Stimulated activated CD8-positive, alpha-beta memory T cell treated with anti-CD3 and anti-CD28 coated beads, Interleukin-15, amount 100 ng/mL, for 4 hours (primary cell): ENCODE measurements at places on chromosomes 5 and 9.

DNA sequence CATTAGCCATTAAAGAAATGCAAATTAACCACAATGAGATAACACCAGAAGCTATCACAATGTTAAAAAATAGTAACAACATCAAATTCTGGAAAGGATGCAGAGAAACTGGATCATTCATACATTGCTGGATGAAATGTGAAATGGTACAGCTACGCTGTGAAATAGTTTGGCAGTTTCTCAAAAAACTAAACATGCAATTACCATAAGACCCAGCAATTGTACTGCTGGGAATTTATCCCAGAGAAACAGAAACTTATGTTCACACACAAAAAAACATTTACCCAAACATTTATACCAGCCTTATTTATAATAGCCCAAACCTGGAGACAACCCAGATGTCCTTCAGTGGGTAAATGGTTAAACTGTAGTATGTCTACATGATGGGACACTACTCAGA is 592.9 kb downstream of the ZNF608 start:
- no peak for DNase-seq

DNA sequence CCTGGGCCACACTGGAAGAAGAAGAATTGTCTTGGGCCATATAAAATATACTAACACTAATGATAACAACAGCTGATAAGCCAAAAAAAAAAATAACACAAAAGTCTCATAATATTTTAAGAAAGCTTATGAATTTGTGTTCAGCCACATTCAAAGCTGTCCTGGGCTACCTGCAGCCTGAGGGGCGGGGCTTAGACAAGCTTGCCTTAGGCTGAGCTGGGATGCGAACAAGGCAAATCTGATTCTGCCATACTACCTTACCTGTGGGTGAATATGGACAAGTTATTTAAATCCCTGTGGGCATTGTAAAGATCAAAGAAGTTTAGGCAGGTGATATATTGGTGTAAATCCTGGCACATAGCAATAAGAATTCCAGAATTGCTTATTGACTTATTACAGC is 212.3 kb upstream of the ATP10B start:
- DNase-seq = no peak

- DNase-seq = no peak
These were observed 26.1 kb downstream of the FAM163B start for GRCh38 chr9:133583111-133583510.

DNA sequence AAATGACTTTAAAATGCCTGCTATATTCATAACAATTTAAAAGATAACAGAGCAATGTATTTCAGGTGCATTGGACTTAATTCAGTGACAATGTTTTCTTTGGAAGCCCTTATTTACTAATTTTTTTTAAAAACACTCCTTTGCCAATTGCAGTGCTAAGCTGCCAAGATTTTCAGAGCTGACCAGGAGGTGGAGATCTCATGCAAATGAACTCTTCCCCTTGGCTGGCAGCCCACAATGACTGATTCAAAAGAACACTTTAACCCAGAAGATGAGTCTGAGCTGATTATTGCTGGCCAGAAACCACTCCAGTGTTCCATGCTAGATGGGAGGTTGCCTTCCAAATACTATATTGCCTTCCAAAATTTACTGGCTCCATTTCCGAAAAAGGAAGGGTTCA is 128.3 kb upstream of the CCNH start:
- DNase-seq = no peak

DNA sequence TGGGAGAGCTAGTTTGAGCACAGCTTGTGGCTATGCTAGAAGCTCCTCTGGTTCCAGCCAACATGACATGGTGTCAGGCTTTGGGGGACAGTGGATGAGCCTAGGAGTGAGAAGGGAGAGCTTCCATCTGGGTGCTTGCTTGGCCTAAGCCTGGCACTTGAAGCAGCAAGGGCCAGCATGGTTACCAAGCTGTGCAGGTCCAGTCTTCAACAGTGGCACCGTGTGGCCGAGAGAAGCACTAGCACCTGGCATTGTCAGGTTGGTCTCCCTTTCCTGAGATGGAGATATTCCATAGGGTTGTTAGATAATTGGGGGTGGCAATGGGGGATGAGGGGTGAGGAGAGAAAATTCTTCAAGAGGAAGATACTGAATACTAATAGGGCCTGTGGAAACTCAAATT is 261.9 kb downstream of the PBX3 start:
- DNase-seq = no peak

GRCh38 chr9:91908746-91909145 is 41.3 kb downstream of the ROR2 start:
- DNase-seq = no peak

DNA sequence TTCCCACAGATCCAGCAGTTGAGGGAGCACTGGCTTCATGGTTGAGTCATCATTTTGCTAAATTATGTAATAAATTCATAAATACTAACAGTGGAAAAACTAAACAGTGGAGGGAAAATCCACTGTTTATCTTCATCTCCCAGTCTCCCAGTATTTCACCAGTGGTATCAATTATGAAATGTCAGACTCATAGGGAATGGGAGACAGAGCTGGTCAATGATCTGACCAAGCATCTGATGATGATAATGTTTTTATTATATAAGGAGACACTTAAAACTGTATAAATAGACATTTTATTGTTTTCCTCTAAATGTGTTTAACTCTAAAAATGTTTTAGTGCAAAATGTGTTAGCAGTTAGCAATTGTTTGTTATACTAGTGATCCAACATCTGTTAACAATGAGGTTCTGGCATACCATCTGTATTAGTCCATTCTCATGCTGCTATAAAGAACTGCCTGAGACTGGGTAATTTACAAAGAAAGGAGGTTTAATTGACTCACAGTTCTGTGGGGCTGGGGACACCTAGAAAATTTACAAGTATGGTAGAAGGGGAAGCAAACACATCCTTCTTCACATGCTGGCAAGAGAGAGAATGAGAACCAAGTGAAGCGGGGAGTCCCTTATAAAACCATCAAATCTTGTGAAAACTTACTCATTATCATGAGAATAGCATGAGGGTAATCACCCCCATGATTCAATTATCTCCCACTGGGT is 11.8 kb upstream of the REEP5 start:
- DNase-seq = no peak

- no peak for DNase-seq
These were observed 2.0 kb downstream of the QSOX2 start for GRCh38 chr9:136243631-136244030.

DNA sequence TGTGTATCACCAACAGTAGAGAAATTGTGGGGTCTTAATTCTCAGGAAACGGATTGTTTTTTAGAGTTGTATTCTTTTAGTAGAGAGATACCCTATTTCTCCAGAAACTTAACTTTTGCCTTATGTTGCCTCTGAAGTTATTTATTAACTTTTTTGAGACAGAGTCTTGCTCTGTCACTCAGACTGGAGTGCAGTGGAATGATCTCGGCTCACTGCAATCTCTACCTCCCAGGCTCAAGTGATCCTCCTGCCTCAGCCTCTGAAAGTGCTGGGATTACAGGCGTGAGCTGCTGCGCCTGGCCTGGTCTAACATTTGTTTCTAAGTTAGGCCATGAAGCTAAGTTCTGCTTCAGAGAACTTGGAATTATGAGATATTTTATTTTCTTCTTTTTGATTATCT is 75.0 kb downstream of the CFAP95 start:
- no peak for DNase-seq

GRCh38 chr5:142548739-142549275 is 137.1 kb downstream of the FGF1 start:
- DNase-seq = no peak

DNA sequence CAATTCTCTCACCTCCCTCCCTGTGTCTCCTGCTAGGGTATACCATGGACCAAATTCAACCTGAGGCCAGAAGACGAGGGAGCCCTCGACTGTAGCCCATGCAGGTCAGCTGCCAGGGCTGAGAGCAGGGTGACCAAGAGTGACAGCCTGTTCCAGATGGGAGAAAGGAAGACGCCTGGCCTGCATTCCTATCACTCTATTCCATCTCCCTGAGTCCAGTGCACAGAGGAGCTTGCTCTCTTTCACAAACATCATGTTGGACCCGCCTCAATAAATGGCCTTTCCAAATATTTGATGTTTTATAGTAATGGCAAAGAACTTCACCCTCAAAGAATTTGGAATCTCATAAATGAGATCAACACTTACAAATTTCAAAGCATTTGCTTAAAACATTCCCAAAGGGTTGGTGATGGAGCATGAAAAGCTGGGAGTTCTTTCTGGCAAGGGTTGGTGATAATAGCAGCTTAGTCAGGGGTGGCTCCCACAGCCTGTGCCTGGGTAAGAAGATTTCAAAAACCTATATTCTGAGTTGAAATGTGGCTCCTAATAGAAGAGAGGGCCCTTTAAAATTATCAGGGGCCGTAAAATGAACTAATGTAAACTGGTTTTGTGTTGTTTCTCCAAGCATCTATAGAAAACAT is 393.1 kb downstream of the EFNA5 start:
- DNase-seq = no peak

DNA sequence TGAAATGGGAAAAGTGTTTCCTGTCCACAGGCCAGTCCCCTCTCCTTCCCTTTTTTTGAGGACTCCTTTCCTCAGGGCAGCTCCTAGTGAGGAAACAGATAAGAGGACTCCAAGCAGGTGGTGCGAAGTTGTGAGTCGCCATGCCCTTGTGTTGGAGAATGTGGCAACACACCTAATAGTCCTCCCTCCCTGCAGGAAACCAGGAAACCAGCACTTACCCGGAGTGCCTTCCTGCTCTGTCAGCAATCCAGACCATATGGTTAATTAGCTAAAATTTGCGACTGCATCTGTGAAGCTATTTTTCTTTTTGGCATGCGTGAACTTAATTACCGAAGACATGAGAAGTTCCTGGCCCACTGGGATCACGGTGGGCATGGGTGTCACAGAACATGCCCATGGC is 69.9 kb downstream of the TRIM32 start:
- no peak for DNase-seq
